Activated CD4-positive, alpha-beta T cell treated with anti-CD3 and anti-CD28 coated beads, Interleukin-2, amount 50 U/mL, for 16 hours (primary cell): ENCODE measurements at places on chromosomes 13 and 19.

GRCh38 chr13:84025824-84026223, 143.6 kb upstream of the SLITRK1 start:
- no peak for DNase-seq

DNA sequence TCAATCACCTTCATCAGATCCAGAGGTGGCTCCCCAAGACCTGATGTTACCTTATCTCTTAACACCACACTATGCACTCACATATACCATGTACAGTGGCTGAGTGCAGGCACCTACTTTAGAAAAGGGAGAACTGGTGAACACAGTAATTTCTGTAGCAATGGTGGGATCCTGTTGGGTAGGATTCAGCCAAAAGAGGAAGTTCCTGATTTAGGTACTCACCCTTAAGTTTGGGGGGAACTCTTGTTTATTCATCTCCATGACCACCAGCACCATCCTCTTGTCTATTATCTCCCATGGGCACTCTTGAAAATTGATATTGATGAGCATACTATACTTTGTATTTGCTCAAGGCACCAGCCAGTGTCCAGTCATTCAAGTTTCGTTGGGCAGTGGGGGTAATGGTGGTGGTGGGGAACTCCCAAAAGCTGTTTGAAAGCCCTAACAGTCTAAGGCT, 324.4 kb downstream of the LMO7 start:
- DNase-seq: no peak

DNA sequence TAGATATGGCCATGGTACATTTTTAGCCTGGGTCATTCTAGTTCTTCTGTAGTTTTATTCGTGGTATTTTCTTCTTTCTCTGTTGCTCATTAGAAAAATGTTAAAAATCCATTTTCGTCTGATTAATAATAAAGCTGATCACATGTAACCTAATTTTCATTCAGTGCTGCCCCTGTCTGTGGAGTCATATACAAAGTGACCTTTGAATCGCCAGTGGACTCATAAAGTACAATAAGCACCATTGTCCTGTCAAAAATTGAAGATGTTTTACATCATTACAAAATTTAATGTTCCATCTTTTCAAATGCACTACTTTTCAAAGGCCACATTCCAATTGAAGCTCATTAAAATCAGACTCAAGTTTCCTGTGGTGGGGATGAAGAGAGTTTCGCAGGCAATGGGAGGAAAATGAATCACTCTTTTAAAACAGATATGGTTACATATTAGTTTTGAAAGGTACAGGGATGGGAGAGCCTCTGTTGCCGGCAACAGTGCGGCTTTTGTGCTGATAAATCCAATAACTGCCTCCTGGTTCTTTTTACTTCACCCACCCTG, 205.4 kb downstream of the ZNF536 start:
- no peak for DNase-seq

- no peak for DNase-seq
Observed at GRCh38 chr19:55276720-55277430, 3.0 kb downstream of the HSPBP1 start.

DNA sequence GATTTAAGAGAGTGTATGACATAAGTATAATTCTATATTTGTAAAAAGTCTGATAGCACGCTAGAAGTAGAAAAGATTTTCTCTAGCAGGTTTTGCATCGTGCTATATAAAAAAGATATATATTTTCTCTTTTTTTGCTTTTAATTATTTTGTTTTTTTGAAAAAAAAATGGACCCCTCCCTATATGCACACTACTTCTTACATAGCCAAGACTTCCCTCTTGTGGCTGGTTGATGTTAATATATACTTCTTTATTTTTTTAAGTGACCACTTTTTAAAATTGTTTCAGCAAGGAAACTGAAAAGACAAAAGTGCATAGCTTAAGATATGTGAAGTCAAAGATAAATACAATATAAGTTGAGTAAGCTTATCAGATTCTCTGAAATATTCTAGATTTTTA, 1202.8 kb downstream of the DIAPH3 start:
- DNase-seq: no peak

- no peak for DNase-seq
Observed at GRCh38 chr13:111322001-111322915, 1.8 kb downstream of the TEX29 start.
